ENCODE measurements at places on chromosomes 3 and 15. TPM values are rescaled to one million over a fixed set of nuclear protein-coding genes. Genes with fewer than 3 reads are reported as not detected.

DNA sequence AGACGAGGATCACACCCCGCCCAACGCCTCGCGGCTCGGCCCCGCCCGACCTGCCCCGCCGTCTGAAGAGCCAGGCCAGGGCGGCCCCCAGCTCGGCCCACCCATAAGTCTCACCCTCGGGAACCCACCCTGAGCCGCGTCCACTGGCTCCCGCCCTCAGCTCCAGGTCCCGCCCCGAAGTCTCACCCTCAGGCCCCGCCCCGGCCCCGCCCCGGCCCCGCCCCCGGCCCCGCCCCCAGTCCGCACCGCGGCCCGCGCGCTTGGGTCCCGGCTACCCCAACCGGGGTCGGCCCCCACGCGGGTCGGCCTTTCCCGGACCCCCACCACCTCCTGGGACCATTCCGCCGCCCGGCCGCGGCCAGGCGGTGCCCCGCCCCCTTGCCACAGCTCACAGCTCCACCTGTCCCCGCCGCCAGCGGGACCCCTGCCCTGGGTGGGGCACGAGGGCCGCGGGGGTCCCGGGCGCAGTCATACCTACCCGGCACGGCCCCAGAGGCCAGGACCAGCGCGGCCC lies 489 bp downstream of the CSPG5 start:
- peak; percentile 56 for DNase-seq

DNA sequence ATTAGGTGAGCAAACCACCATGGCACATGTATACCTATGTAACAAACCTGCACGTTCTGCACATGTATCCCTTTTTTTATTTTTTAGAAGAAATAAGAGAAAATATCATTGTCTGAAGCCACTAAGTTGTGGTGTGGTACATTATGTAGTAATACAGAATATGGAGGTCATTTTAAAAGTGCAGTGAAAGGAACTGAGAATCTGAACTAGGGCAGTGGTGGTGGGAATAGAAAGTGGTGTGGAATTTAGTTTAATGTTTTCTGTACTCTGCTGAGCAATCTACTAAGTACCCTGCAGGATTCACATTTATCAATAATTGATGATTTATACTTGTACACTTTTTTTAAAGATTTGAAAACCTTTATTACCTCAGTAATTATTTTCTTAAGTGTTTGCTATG lies 283.5 kb downstream of the CHL1 start:
- no peak for DNase-seq

DNA sequence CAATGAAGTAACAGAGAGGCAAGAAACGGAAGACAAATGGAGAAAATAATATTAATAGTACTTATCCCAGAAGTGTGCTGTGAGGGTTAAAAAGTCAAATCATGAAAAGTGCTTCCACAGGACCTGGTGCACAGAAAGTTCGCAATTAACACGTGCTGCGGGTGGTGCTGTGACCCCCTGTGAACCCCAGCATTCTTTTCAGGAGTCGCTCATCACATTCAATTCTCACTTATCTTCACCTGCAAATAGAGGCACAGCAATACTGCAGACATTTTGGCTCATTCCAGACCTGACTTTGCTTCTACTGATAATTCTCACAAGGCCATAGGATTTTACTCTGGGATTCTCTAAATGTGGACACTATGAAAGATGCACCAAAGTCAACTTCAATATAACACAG lies 584.4 kb downstream of the GRM7 start:
- DNase-seq: no peak

- DNase-seq: no peak
Measured at GRCh38 chr3:50318163-50318562, 4.4 kb downstream of the HYAL2 start.

GRCh38 chr3:73530022-73530396 lies 94.7 kb downstream of the PDZRN3 start:
- DNase-seq: no peak

The CXCR6 gene
- polyA plus RNA-seq: 0.10 TPM

All from GM23338 (cell line).